ENCODE measurements at places on chromosomes 6 and 20.

DNA sequence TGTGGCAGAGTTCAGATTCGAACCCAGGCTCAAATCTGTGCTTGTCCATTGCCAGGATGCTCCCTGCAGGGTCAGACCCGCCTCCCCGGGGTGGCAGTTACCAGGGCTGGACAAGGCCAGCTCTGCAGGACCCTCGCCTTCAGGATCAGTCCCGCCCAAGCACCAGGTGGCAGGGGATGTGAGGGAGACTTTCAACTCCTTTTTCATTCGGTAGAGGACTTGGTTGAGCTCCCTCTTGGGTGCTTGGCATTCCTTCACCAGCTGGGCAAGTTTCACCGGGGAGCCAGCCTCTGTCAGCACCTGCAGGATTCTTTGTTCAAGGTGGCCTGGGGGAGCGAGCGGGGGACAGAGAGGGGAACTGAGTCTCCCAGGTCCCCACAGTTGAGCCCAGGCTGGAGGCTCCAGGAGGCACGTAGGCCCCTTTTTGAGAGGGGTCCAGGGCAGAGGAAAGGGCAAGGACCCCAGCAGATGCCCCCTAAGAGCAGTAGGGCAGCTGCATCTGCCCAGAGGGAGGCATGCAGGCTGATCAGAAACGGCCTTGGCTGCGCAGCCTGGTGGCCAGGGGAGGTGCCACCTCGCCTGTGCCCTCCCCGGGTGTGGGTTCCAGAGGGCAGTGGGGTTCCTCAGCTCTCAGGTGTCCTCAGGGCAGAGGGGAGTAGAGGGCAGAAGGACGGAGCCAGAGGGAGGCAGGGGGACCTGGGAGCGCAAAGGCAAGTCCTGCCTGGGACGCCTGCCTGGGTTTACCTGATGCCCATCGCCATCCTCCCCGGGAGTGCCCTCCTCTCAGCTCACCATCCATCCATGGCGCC is 3.9 kb downstream of the ZBP1 start:
- DNase-seq, result no peak

- DNase-seq, result no peak
These were observed 13.9 kb upstream of the CCN5 start for GRCh38 chr20:44701118-44701857.

DNA sequence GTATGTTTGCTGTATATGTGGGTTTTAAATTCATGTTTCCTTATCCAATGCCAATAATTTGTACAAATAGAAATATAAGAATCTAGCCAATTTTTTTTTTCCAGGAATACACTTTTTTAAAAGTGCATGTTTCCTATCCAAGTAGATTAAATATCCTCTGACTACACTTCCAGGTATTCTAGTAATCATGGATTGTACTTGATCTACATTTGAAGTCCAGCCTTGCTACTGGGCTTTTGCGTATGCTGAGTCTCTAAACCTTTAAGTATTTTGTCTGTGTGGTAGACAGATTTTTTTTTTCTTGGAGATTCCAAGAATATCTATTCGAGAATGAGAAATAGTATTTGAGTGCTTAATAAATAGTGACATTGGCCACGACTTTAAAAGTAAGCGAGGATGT is 188.3 kb downstream of the SASH1 start:
- no peak for DNase-seq

GRCh38 chr6:127497410-127497809 is 21.7 kb downstream of the MTCL3 start:
- DNase-seq, result no peak

DNA sequence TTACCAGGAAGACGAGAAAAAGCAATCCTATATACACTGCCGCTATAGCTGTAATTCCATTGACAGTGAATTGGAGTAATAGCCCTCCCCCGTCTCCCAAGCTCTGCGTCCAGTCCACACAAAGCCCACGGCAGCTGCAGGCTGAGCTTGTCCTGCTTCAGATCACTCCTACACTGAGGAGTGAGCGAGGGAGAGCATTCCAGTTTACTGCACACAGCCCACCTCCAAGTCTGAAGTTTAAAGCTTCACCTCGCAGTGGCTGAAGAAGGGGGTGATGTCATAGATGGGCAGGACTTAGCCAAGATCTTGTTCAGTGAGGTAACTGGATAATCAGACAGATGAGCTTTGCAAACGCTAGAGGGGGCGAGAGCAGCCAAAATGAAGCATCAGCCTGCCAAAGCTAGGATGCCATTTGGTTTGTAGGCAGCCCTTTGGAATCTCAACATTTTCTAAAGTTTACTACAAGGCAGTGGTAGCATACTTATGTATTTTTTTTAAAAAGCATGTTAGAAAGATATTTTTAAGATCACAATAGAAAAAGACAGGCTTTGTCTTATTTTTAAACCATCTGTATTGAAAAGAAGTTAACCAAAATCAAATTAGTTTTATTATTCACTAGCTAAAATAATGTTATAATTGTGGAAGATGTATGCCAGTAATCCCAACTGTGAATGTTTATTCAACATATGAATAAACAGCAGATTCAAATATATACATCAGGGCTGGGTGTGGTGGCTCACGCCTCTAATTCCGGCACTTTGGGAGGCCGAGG is at the start of gene FLRT3:
TSS of gene FLRT3 (minus strand) at position 213 of the 772 bp plus-strand sequence. CDS start 10,106 bp downstream, outside the sequence.
- peak; percentile 99 for DNase-seq
